ENCODE measurements at places on chromosomes 12 and 14. TPM values are rescaled to one million over a fixed set of nuclear protein-coding genes. Genes with fewer than 3 reads are reported as not detected.

GRCh38 chr14:69034612-69035262 lies 55.6 kb upstream of the ACTN1 start:
- peak; percentile 53 for DNase-seq

DNA sequence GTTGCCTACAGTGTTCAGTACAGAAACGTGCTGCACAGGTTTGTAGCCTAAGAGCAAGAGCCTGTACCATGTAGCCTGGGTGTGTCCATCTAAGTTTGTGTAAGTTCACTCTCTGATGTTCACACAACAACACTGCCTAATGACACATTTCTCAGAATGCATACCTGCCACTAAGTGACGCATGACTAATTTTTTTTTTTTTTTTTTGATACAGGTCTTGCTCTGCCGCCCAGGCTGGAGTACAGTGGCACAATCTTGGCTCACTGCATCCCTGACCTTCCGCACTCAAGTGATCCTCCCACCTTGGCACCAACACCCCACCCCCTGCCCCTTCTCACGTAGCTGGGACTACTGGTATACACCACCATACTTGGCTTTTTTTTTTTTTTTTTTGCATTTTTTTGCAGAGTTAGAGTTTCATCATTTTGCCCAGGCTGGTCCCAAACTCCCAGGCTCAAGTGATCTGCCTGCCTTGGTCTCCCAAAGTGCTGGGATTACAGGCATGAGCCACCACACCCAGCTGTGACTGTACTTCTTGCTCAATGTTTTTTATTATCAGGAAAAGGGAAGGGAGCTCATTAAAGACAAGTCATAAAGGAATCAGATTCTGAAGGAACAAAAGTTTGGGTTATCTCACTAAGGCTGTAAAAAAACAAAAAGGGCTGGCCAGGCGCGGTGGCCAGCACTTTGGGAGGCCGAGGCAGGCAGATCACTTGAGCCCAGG lies 10.0 kb upstream of the CDC42BPB start:
- DNase-seq, result peak; percentile 48

DNA sequence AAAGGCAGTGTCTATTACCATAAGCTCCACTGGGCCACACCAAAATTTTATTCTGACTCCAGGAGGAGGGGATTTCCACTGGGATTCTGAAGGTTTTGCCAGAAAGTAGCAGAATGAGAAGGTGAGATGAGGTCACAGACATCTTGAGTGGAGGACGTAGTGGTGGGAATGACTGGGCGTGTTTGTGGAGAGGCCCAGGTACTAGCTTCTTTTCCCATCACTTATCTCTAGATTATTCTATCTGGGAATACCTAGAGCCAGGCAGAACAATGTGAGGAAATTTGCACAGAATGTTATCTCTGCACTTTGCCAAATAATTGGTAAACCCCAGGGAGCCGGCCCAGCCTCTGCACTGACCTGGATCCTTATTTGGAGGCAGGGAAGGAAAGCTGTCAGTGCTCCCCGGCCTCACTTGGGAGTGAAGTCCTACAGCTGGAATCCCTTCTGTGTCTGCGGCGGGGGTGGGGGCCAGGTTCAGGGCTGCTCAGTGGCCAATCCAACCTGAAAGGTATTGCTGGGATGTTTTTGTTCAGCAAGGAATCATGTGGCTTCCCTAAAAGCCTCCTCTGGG lies 129.4 kb downstream of the C12orf75 start:
- no peak for DNase-seq

GRCh38 chr12:106046301-106046846 lies 92.4 kb downstream of the NUAK1 start:
- DNase-seq, result no peak

DNA sequence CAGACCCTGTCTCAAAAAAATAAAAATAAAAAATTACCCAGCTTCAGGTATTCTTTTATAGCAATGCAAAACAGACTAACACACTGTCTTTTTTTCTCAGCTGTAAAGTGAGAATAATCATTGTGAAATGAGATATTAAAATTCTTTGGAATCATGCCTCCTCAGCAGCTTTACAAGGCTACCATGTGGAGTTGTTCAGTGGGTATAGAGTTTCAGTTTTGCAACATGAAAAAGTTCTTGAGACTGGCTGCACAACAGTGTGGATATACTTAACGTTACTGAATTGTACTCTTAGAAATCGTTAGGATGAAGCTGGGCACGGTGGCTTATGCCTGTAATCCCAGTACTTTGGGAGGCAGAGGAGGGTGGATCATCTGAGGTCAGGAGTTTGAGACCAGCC lies 15.7 kb upstream of the MAPKAPK5 start:
- no peak for DNase-seq

DNA sequence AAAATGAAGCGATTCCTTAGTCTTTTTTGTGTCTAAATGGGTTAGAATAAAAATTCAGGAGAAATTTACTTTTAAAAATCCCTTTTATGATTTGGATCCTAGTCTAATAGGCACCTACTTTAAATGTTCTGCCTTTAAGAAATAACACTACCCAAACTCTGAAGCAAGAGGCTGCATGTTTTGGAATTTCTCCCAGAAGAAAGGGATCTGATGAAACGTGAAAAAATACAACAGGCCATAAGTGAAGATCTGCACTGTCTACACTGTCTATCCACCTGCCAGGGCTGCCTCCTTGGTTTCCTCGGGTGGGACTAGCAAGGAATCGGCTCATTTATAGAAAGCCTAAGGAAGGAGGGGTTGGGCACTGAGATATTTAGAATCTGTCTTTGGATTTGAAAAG lies 22.1 kb downstream of the ACVR1B start:
- DNase-seq, result no peak

GRCh38 chr14:23464700-23465099 lies 4.8 kb upstream of the NGDN start:
- DNase-seq, result no peak

DNA sequence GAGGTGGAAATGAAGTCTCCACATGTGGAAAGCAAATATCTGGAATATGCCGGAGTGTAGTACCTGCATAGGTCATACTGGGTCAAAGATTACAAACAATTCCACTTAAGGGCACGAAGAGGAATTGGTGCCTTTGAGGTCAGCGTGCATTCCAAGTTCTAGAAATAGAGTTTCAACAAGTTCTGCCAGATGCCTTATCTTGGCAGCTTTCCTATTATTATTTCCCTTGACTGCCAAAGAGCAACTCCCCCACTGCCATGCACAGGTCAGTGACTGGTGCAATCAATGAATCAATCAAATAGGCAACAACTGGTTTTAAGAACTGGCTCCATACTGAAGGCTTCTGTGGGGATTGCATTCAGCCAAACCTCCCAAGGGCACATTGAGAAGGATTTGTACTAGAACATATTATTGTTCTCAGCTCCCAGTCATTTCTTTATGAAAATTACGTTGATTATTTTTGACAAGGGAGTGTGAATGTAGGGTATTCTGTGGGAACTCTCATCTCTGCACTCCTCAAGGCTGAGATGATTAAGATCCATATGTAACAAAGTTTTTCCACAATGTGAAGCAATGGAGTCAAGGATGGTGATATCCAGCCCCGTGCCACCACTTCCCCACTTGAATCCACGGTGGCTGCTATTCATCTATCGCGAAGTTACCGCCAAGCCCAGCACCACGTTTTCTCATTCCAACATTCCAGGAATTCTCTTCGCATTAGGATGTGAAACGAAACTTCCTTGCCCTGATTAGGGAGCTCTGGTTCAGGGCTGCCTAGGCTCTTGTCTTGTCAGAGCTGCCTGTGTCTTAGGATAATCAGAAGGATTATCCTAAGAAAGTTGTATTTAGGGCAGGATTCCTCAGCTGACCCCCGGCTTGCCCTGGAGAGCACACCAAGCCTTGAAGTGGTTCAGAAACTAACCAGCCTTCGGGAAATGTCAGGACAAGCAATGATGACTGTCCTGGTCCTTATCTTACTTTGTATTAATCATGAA lies 115.1 kb upstream of the PCED1B start:
- peak; percentile 67 for DNase-seq

Gene INSM2
- not detected for total RNA-seq

GRCh38 chr14:25056688-25057078 lies 6.7 kb upstream of the STXBP6 start:
- DNase-seq, result no peak

DNA sequence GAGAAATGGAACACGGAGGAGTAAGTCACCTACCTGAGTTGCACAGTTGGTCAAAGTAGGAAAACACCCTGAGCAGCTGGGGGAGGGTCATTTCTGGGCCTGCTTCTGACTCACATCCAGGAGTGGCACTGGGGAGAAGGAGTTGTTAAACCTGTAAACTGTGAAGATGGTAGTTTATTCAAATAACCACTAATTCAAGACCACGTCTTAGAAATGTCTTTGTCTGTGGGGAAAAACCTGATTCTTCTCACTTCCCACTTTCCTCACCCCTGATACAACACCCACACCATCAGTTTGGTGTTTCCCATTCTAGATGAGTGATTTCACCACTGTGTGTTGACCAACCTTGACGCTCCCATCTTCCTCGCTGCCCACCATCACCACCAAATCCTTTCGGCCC lies 207.1 kb downstream of the ANO4 start:
- no peak for DNase-seq

DNA sequence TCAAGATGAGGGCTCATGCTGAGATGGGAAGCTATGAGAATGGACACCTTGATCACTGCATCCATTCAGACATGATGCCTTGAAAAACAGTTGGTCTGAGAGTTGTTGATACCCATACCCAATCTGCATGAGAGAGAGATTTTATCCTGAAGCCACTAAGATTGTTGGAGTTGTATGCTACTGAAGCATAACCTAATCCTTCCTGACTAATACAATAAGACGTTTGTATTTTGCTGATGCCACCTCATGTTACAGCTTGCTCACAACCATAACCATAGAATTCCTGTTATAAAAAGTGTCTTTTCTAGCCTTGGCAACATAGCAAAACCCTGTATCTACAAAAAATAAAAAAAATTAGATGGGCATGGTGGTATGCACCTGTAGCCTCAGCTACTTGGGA lies 12.7 kb upstream of the SERPINA1 start:
- DNase-seq, result peak; percentile 29

DNA sequence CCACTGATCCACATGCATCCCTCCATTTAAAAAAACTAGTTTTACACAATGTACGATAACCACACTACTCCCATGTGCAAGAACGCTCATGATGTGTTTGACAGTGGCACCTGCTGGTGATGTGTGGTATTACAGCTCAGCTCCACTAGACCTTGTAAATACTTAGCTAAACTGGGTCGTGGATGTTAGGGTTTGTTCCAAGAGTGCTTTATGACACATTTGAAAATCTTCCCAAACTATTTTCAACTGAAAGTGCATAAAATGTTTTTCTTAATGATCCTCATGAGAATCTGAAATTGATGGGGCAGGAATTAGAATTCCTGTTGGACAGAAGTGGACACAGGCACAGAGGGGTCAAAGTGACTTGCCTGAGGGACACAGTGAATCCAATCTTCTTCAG lies 99.2 kb downstream of the SCARB1 start:
- DNase-seq, result peak; percentile 65

GRCh38 chr14:99159341-99160340 lies 112.4 kb downstream of the BCL11B start:
- no peak for DNase-seq

DNA sequence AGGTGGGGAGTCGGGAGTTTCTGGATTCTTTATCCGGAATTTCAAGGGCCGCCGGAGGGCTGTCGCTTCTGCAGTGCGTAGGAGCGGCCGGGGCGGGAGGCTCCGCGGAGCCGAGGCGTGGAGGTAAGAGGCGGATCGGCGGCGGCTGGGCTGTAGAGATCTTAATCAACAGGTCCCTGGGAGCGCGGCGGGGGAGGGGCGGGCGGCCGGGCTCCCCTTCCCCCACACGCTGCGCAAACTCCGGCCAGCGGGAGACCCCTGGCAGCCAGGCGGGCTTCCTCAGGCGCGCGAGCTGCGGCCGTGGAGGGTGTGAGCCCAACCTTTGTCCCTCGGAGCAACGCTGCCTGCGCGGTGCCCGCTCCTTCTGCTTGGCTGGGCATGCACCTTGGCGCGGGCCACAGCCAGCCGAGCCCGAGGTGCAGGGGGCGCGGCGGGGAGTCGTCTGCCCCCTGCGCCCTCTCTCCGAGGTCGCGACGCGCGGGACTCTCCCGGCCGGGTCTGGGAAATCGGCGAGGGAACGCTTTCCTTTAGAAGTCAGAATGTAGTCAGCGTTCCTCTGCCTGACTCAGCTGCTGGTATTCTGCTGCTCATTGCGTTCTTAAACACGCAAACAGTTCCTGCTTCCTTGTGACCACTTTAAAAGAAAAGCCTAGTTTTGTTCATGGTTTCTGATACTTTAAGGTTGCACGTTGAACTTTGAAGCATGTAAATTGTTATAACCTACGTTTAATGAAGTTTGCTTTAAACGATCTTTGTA lies at the start of gene PALS1:
Gene PALS1, plus strand, starts transcription at position 25 of the 757 bp plus-strand sequence. CDS start 37,736 bp downstream, outside the sequence.
- peak; percentile 83 for DNase-seq

Gene RAD51B
- 15.8 TPM for total RNA-seq

- DNase-seq, result no peak
These were observed 56.7 kb upstream of the CHGA start for GRCh38 chr14:92866181-92866752.

GRCh38 chr14:50714450-50715073 lies 46.5 kb upstream of the SAV1 start:
- DNase-seq, result peak; percentile 15

- DNase-seq, result no peak
These were observed 39.4 kb upstream of the E2F7 start for GRCh38 chr12:77104792-77105191.

Gene NANOG
- total RNA-seq, result not detected

Gene DAAM1
- total RNA-seq, result 19.5 TPM

DNA sequence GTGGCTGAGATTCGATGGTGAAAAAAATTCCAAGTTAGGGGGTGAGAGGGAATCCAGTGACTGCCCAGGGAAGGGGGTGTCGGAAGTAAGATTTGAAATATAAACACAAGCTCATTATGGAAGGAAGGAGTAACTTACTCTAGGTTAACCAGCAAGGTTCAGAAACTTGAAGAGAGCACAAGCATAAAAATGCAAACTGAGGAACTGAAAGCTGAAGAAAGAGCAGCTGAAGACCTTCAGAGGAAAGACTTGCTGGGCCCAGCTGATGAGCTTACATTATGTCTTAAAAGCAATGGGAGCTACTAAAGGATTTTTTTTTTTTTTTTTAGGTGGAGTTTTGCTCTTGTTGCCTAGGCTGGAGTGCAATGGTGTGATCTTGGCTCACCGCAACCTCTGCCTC lies 189.7 kb upstream of the GRIN2B start:
- no peak for DNase-seq

DNA sequence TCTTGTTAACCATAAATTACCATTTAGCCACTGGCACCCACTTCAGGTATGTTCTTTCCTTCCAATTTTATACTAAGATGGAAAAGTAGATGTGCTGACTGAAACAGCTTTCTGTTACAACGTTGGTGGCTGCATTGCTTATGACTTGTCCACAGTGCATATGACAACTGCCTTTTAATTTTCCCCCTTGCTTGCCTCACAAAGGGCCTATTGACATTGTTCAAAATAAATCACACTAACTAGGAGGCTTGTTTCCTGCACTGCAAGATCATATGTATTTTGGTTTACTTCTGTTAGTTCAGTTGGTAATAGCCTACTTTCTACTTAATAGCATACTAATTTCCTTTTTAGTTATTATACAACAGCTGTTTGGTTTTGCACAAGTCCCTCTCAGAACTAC lies 55.4 kb downstream of the SCAF11 start:
- no peak for DNase-seq

- DNase-seq, result no peak
These were observed 156.0 kb downstream of the DAD1 start for GRCh38 chr14:22433069-22433468.

- DNase-seq, result no peak
These were observed 42.2 kb downstream of the SLC17A8 start for GRCh38 chr12:100399095-100399494.

All from Daoy (cell line).